Stimulated activated CD8-positive, alpha-beta memory T cell treated with anti-CD3 and anti-CD28 coated beads, Interleukin-7, amount 100 ng/mL, for 1 hour (primary cell): ENCODE measurements at places on chromosomes 11 and 22.

GRCh38 chr11:102306817-102307726, 10.2 kb upstream of the BIRC3 start:
- DNase-seq: no peak

DNA sequence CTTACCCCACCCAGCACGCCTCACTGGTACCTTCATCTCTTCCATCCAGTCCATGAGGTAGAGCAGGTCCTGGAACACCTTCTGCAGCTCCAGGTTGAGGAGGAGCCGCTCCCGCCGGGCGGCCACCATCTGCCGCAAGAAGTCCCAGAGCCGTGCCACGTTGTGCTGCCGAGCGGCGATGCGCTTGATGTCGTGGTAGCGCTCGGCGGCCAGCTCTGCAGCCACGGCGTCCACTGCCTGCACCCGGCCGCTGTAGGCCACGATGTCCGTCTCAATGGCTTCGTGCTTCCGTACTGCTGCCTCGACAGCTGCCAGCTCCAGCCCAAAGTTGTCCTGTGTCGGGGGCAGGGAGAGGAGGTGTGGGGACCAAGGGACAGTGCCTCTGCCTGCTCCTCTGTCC, 21.5 kb downstream of the SPTBN2 start:
- DNase-seq: no peak

DNA sequence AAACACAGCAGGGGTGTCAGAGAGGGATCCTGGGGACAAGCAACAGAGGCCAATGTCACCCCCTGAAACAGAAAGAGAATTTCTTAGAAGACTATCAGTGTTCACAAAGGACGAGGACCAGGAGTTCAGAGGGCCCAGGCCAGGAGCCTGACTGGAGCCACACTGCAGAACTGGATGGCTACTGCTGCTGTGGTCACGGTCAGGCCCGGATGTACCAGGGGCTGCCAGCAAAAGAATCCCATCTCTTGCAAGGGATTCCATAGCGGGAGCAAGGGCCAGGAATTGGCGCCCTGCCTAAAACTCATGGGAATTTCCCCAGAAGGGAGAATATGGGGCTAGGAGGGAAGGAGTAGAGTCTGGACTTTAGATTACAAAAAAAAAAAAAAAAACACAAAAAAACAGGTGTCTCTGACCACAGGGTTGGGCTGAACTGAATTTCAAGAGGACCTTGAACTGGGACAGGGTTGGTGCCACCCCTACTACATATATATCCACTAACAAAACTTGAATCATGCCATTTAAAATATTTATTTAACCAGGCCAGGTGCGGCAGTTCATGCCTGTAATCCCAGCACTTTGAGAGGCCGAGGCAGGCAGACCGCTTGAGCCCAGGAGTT, 15.7 kb upstream of the KCTD14 start:
- no peak for DNase-seq

DNA sequence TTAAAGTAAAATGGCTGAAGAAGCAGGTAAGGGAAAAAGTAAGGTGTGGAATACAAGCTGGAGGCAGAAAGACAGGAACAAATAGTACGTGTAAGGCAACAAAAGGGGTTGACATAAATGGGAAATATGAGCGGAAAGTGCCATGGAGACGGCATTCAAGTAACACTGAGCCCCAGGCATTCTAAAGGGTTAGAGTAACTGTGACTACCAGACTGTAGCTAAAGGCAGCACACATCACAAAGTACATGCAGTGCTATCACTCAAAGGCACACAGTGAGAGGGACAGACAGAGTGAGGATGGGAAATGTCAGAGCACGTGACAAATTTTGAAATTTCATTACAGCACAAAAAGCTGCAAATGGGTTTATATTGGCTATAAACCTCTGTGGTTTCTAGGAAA, 13.9 kb upstream of the MAML2 start:
- no peak for DNase-seq

- no peak for DNase-seq
Observed at GRCh38 chr22:37345863-37346504, 63.7 kb downstream of the CYTH4 start.

GRCh38 chr11:44750551-44751465, 24.0 kb downstream of the TSPAN18 start:
- no peak for DNase-seq

- DNase-seq: no peak
Observed at GRCh38 chr22:28497188-28497587, 182.5 kb downstream of the TTC28 start.

DNA sequence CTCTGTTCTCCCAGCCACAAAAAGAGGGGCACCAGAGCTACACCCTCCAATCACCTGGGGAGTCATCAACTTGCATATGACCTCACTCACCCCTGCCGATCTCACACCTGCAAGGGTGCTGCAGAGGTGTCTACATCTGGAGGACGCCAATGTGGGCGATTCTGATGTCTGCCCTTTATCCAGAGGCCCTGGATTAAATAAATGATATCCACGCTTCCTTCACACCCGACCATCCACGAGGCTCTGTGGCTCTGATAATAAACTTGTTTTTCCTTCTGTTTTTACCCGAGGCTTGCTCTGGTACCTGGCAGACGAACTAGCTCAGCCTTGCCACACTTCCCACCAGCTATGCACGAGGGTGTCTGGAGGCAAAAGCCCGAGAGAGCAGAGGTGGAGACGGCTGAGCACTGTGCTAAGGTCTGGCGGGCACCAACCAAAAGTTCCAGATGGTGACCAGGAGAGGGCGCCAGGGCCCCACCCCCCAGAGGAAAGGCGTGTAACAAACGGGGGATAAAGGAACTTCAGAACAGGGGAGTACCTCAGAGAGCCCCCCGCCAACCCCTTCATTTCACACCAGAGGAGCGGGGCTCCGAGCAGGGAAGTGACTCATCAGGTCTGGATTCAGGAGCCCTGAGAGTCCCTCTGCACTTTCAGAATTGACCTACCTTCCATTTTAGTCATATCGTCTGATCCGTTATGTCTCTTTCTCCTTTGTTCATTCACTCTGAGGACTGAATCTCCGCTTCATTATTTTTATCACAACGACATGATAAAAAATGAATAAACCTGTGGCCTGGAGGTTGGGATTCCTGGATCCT, 13.5 kb downstream of the SCN3B start:
- DNase-seq: peak; percentile 7

DNA sequence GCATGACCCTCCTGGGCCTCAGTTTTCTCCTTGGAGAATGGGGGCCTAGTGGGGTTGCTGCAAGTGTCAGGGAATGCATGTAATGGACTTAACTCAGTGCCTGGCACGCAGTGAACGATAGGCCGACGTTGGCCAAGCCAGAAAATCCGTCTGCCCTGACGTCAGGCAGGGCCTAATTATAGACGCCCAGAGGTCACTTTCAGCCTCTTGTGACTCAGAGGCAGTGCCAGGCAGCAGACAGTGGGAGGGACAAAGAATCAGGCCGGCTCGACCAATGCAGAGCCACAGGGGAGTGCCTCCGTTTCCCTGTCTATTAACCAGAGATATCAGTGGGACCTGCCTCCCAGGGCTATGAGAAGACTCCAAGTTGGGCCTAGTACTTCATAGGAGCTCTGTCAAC, 115.0 kb downstream of the MN1 start:
- no peak for DNase-seq

- peak; percentile 40 for DNase-seq
Observed at GRCh38 chr11:11028017-11028692, 170.3 kb upstream of the ZBED5 start.

DNA sequence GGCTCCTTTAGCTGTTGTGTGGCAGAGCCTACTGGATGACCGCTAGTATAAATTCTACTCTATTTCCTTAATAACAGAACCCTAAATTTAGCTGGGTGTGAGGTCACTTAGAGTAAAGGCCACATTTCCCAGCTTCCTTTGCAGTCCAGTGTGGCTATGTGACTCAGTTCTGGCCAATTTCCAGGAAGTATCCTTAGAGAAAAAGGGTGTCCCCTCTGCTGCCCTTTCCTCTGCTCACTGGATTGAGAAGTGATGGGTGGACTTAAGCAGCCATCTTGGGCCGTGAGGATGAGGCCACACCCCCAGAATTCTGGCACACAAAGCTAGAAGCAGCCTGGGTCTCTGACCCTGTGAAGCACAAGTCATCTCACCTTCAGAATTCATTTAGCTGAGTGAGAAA, 11.7 kb upstream of the RASD2 start:
- no peak for DNase-seq

- DNase-seq: no peak
Observed at GRCh38 chr11:11293798-11294550, 59.1 kb downstream of the CSNK2A3 start.

GRCh38 chr11:85749287-85749834, 61.6 kb downstream of the SYTL2 start:
- DNase-seq: no peak

- DNase-seq: no peak
Observed at GRCh38 chr11:27107548-27107947, 66.9 kb downstream of the BBOX1 start.

DNA sequence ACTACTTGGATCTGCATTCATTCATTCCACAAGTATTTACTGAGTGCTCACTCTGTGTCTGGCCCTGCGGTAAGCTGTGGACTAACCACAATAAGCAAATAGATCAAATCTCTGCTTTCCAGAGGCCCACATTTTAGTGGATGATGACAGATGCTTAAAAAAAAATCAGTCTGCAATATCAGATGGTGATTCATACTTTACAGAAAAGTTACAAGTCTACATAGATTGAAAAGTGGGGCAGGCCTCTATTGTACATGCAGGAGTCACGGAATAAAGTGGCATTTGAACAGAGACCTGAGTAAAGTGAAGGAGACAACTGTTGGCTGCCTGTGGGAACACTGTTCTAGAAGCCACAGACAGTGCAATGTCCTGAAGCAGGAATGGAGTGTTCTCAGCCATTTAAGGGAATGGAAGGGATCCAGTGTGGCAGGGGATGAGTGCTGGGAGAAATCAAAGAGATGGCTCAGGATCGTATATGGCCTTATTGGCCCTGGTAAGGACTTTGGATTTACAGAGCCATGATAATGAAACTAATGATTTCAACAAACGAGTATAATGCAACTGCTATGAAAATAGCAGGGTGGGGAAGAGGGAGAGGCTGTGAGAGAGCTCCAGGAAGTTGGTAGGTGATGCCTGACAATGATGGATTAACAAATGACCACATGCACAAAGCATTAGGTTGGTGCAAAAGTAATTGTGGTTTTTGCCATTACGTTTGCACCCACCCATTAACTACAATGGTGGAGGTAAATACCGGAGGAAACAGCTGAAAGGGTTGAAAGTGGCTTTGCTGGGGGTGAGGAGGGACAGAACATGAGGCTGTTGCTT, 31.1 kb downstream of the TMEM45B start:
- no peak for DNase-seq

- DNase-seq: no peak
Observed at GRCh38 chr11:17748044-17748443, 13.5 kb downstream of the KCNC1 start.

- DNase-seq: no peak
Observed at GRCh38 chr11:64428693-64429092, 69.7 kb downstream of the RPS6KA4 start.

DNA sequence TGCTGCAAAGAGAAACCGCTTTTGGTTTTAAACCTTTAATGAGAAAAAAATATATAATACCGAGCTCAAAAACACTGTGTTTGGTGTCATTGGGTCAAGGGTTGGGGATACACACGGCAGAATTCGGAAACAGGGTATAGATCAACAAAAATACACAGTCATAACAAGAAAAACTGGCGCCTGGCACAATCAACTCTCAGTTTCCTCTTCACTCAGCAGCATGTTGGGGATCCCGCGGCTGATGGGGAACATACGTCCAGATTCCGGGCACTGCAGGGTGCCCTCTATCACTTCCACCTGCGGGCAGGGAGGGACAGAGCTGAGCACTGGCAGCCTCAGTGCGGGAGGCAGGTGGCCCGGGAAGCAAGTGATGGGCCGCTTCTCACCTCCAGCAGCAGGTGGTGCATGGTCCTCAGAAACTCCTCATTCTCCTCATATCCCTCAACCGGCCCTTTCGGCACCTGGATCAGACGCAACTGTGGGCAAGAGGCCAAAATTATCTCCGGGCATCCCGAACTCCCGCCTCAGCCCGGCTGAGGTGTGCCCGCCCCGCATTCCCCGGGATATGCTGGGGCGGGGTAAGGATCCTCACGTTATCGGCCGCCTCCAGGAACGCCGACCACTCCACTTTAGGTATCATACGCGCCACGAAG, 561 bp downstream of the TRMT112 start:
- no peak for DNase-seq

DNA sequence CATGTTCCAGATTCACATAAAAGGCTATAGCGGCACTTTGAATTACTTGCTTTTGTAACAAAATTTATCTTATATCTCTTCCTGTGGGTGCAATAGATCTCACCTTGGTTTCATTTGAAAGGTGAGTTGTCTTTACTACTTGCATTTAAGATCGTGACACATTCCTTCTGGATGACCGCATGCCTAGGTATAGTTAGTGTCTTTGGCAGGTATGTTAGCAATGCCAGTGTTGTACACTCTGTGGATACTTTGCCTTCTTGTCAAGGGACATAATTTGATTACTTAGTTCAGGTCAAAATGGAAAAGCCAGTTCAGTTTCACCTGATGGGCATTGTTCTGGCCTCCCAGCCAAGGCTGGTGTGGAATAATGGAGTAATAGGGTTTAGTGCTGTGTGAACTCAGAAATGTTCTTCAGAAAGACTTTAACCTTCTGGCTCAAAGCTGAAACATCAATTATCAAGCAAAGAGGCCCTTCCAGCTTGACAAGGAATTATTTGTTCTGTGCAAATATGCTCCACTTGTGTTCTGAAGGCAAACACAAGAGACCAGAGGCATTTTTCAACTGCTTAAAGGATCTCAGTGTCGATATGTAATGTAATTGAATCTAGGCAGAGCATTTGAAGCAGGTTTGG, 64.6 kb downstream of the AMOTL1 start:
- no peak for DNase-seq

DNA sequence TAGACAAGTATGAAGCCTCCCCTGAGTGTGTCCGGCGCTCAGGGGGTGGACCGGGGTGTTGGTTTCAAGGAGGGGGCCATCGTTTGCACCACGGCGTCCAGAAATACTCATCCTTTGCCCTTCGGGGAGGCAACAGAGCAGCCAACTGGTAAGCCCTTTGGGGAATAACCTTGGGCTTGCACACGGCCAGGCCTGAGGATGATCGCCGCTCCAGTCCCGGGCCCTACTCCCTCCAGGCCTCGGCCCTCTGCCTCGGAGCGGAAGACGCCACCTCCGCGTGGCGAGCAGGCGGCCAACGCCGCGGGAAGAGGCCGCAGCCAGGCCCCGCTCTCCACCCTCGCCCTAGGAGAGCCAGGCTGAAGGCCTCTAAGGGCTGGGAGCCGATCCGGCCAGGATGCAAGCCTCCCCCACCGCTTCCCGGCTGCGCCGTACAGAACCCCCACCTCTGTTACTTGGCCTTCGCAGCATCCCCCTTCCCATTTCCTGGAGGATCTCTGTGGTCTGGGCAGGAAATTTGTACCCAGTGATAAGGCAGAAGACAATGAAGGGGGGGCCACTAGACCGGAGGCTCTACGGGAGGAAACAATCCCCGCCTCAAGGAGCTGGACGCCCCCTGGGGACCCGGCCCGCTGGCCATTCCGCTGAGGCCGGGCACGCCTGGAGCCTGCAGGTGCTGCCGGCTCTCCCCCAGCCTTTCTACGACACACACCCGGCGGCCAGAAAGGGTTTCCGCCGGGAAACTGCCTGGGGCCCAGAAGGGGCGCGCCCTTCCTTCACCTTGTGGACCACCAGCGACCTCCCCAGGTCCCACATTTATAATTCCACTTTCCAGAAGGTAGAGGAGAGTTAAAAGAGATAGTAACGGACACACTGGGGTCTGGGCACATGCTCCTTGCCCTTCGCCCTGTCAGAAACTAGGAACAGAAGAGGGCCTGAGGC, 2.6 kb downstream of the ESAM start:
- DNase-seq: no peak
